ENCODE measurements at places on chromosomes 7 and 10.

DNA sequence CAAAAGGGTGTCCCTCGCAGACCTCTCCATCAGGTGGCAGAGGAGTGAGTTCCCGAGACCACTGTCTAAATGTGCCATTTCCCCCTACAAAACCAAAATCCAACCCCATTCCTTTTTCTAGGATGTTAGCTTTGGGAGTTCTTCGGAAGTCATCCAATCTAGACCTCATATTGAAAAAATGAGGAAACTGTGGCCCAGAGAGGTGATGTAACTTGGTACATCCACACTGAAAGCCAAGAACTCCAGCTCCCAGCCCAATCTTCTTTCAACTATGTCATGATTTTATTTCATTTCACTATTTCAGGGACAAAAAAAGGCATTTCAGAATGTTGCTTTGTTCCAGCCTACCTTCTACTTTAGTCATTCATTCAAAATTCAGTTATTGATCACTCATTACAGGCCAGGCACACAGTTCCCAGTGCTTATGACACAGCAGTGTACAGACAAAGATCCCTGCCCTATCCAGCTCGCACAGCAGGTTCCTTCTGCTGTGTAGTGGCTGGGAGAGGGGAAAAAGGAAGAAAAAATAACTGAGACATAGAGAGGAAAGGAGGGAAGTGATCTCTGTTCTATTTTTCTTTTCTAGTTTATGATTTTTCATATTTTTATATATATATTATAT lies 35.8 kb downstream of the SCRN1 start:
- no peak for DNase-seq

DNA sequence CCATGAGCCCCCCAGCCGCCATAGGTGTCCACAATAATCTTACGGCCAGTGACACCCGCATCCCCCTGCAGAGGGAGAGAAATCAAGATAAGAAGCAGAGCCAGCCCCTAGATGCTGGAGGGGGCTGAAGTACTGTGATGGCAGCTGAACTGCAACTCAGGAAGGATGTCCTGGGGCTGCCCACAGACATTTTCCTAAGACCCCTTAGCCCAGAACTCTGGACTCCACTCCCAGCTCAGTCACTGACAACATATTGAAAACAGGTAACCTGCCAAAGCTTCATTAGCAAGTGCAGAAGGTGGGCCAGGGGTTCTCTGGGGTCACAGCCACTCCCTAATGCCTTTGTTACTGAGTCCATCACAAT lies 14.3 kb downstream of the MAT1A start:
- no peak for DNase-seq

DNA sequence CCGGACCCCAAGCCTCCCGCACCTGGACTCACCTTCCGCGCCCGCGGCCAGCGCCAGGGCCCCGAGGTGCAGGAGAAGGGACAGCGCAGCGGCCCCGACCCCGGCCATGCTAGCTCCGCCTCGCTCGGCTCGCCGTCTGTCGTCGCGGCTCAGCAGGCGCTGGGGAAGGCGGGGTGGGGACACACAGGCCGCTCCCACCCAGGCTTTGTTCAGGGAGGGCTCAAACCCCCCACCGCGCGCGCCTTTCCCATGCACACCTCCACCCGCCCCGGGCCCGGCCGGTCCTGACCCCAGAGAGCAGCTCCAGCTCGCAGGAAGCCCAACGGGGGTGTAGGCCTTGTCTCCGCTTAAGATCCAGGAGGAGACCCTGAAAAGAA lies at the start of gene KCP:
KCP (minus strand) TSS at position 141 of the 377 bp plus-strand sequence; CDS start at position 108, 33 bp downstream.
- DNase-seq, result no peak

DNA sequence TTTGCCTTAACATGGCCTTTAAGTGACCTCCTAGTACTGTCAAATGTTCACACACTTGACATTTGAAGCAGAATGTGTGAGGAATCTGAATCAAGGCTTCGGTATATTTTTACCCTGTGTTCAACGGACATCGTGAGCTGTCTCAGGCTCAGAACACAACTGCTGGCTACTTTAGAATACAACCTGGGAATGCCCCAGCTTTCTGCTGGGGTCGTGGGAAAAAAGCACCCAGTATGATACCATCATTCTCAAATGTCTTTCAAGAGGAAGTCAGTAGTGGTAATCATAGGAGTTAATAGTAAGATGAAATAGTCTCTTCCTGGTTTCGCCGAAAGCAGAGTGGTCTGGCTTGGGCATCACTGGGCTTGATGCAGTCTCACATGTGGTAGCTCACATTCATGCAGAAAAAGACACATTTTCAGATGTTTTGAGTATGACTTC lies 67.2 kb downstream of the CREB5 start:
- no peak for DNase-seq

DNA sequence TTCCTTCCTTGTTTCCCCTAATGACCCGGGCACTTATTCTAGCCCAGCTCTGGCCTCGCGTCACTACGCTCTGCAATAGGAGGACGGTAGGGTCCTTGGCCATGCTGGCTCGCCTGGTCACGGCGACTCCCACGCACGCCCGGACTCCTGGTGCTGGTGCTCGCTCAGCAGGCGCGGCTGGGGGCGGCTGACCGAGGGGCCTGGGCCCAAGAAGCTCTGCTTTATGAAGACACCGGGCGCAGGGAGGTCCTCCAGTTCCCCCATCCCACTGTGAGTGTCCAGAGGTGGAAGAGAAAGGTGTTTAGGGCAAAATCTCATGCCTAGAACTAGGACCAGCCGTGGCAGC lies 54.2 kb upstream of the ZNF32 start:
- no peak for DNase-seq

GRCh38 chr7:130293521-130293920 lies 560 bp downstream of the CPA4 start:
- no peak for DNase-seq

DNA sequence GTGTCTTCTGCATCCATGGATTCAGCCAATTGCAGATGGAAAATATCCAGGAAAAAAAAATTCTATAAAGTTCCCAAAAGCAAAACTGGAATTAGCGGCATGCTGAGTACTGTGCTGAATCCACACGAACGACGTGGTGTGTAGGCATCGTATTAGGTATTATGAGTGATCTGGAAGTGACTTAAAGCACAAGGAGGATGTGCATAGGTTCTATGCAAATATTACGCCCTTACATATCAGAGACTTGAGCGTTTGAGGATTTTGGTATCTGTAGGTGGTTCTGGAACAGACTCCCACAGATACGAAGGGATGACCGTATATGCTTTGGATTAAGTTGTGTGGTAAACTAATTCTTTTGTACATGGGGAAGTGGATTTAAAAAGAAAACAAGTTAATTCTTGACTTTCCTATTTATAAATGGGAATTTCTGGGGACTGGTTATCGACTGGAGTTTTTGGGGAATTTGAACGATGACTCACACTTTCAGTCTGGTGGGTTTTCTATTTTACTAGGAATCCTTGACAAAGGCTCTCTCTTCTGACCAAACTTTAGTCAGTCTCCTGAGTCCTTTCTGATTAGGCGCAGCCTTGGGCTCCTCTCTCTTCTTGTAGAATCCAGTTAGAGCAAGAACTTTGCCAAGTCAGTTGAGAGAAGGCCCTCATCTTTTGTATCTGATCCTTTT lies 5.4 kb upstream of the NUB1 start:
- no peak for DNase-seq

All from HepG2 (cell line).